ENCODE measurements at places on chromosomes 5 and 9.

- no peak for DNase-seq
Observed at GRCh38 chr5:88671505-88672499, 211.2 kb downstream of the MEF2C start.

DNA sequence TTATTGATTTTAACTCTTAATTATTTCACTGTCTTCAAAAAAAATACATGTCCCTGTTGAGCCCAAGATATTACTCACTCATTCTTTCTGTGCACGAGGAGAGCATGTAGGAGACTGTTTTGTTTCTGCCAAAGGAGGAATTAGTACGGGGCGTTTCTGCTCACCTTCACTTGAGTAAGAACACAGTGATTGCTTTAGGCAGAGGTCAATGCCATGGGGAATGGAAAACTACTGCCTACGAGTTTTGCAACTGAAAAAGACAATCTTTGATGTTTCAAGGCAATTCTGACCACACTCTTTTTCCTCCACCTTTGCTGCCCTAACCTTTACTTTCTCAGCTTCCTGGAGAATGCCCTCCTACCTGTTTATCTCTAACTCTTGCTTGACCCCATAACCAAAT, 109.4 kb downstream of the CCDC192 start:
- DNase-seq = no peak

DNA sequence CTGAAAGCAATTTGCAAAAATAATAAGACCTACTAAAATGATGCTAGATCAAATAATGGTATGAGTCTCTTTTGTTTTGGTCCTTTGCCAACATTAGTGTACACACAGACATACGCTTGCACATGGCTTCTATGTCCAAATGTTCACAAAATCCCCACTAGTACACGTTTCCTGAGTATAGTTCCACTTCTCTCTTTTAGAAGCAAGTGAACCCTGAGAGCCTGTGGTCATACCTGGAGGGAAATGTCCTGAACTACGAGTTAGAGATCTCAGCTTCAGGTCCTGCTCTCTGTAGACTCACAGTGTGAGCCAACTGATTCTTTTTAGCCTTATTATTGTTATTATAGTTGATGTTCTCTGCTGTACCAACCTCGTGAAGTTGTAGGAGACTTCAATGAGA, 47.3 kb upstream of the ACTBL2 start:
- no peak for DNase-seq

DNA sequence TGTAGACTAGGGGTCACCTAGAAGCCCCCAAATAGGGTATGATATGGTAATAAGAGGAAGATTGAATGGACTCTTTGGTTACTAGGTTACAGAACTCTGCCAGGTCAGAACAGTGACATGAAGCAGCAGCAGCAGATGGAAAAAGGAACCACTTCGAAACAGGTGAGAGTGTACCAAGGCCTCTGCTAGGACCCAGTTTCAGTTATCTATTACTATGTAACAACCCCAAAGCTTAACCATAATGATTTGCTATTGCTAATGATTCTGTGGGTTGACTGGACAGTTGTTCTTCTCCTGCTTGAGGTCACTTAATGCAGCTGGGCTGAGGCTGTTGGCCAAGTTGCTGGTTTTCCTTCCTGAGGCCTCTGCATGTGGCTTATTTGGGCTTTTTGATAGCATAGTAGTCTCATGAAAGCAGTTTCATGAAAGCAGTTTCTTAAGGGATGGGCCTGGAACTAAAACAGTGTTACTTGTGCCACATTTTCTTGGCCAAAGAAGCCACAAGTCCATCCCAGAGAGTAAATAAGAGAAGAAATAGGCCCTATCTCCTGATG, 17.6 kb downstream of the C9orf43 start:
- DNase-seq = no peak

DNA sequence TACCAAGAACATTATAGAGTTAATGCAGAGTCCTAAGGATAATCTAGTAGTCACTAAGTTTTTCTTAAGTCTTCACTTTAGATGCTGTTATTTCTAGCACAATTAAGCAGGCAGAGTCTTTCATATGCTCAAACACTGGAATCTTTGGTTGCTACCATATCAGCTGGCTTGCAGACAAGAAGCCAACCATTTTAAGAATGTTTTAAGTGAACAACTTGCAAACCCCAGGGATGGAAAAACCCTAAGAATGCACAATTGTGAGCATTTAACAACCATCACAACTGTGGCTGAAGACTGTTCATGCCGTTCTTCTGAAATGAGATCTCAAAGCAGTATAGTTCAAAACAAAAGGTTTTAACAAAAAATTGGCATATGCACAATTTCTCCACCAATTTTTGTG, 55.1 kb downstream of the CSNK1A1 start:
- no peak for DNase-seq

Measured in Kasumi-1 (cell line).